Cardiac septum (tissue), 1 donor: ENCODE measurements at places on chromosomes 7 and 10. TPM values are rescaled to one million over a fixed set of nuclear protein-coding genes. Genes with fewer than 3 reads are reported as not detected.

DNA sequence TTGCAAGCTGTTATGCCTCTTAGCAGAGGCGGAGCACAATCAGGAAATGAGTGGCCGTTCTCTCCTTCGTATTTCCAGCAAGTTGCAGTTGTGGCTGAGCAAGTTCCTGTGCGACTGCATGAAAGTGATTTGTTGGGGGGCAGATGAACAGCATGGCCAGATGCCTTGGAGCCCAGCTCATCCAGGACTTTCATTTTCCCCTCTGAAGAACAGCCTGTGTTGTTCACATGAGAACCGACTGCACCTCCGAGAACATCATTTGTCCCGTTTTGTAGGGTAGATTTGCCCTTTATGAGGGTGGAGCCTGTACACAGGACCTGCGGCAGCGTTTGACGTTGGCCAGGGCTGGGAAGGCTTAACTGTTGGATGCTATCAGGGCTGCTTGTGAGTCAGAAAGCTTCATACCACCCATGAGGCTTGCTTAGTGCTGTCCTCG, 4.4 kb downstream of the BAG3 start:
- no peak for DNase-seq

GRCh38 chr10:24879861-24880260, 72.5 kb downstream of the PRTFDC1 start:
- no peak for DNase-seq

DNA sequence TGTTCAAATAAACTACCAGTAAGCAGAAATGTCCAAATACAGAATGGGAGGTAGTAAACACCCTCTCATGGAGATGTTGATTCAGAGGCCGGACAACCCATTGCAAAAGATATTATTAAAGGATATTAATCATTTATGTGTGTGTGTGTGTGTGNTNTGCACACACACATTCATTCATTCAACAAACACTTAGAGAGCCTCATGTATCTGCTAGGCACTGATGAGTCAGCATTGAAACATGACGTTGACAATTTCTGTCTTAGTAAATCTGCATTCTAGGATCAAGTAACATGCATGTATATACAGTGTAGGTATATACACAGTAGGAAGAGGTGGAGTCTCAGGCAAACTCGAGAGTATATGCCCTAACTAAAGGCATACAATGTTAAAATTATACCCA, 187.0 kb downstream of the ZNF365 start:
- DNase-seq: no peak

- no peak for DNase-seq
These were observed 182.4 kb downstream of the SKIDA1 start for GRCh38 chr10:21343087-21343486.

- DNase-seq: no peak
These were observed 27.5 kb upstream of the NAMPT start for GRCh38 chr7:106312099-106312871.

DNA sequence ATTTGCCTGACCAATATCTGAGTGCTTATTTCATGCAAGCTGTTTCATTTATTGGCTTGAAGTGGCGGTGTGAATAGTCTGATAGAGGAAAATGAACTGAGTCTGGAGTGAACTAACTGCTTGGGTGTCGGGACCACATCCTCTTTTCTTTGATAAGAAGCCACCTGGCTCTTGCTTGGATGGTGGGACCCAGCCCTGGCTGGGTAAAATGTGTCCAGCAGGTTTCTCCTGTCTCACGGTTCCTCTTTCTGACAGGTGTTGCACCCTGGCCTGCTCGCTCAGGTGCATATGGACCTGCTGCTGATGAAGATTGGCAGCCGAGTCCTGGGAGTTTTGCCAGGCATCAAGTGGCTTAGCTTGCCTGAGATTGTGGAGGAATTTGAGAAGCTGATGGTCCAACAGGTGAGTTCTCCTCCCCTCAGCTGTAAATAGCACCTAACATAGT, 1.6 kb downstream of the ADCK2 start:
- DNase-seq: no peak

- DNase-seq: no peak
These were observed 155.7 kb downstream of the MGMT start for GRCh38 chr10:129622736-129623135.

GRCh38 chr10:12539350-12540164, 190.2 kb downstream of the CAMK1D start:
- DNase-seq: no peak

- DNase-seq: no peak
These were observed 74.8 kb downstream of the SKAP2 start for GRCh38 chr7:26789481-26790184.

- DNase-seq: no peak
These were observed 91.0 kb downstream of the ANKIB1 start for GRCh38 chr7:92336662-92337340.

GRCh38 chr10:84818961-84819360, 490.6 kb downstream of the CCSER2 start:
- no peak for DNase-seq

DNA sequence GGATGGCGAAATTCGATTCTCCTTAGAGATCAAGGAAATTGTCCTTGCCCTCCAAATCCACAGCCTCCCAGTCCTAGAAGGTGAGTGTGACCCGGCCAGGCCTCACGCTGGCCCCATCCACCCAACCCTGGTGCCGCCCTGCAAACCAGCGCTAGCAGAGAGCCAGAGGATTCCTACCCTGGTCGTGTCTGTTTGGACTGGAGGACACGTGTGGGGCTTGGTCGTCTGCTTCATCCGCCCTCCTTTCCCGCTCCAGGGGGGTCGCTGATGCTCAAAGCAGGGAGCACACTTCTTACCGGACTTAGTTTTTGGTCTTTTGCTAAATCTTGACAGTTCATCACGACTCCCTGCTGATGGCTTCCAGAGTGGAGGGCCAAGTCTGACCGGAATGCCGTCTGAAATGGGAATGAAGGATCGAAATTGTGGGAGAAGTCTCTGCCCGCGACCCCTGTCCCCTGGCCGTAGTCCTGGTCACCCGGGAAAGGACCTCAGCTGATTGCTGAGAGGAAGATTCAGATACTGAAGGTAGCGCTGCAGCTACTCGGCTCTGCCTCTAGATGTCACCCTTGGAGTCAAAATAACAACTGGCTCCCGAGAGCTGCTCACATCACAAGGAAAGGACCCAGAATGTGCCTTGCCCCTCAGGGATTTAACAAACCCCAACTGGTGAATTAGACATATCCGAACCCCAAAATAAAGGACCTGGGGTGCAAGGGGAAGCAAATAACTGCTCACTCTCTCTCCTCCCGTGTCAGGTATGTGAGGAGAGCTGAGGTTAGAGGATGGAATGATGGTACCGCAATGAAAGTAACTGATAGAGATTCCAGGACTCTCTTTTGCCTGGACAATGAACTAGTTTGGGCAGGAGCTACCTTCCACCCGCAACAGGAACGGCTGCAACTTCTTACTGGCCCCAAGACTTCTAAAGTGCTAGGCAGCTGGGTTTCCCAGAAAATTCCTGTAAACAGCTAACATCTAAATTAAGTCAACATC, 23.5 kb upstream of the ORC5 start:
- no peak for DNase-seq

AKR1C3 gene
- 15.2 TPM for total RNA-seq

THSD7A gene
- total RNA-seq: 3.4 TPM

RADIL gene
- 2.5 TPM for total RNA-seq

OGDHL gene
- 11.5 TPM for total RNA-seq

SUGCT gene
- total RNA-seq: 3.1 TPM

MIOS gene
- total RNA-seq: 24.9 TPM

CAPZA2 gene
- 313 TPM for total RNA-seq

BAZ1B gene
- total RNA-seq: 45.7 TPM

JMJD1C gene
- 41.3 TPM for total RNA-seq

TAS2R4 gene
- 0.54 TPM for total RNA-seq
